M059J (cell line): ENCODE measurements at places on chromosomes 5 and 9.
A peak's percentile ranks its signal among the peaks of the same experiment; 100 is the strongest.

DNA sequence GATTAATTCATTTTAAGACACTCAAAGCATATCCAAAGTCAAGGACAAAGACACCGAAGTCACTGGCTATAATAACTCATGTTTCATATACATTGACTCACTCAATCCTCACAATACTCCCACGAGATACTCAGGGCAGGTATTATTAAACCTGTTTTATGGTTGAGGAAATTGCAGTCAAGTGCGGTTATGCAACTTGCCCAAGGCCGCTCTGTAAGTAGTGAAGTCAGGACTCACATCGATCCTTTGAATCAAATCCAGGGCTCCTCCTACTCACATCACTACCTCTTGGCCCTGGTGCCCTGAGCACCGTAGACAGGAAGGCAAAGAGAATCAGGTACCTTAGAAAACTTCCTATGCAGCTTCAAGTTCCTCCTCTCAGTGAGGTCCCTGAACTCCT lies 87.8 kb upstream of the APC start:
- DNase-seq, result no peak

- DNase-seq, result no peak
Observed at GRCh38 chr5:62139741-62140140, 166.3 kb upstream of the KIF2A start.

DNA sequence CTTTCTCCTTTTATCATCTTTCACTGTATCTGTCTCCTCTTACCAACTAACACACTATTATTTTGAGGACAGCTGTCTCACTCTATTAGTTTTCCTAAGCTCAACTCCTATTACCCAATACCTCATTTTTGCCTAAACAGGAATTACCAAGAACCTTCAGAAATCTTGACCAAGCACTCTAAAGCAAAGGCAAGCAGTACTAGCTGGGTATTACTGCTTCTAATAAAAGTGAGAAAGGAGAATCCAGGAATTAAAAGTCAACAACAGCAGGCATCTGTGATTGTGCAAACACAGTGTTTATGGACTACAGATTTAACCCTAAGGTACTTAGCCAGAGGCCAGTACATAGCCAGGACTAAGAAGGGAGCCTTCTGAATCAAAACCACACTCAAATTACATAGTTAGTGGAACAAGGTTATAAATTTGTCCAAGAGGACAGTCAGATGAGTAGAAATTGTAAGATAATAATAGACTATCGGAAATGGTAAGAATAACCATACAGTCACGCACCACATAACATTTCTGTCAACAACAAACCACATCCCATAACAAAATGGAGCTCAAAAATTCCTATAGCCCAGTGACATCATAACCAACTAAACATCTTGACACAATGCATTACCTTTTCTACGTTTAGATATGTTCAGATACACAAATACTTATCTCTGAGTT lies 8.3 kb downstream of the RFX3 start:
- DNase-seq, result no peak

GRCh38 chr9:76374783-76375559 lies 19.3 kb downstream of the RFK start:
- DNase-seq, result peak; percentile 95

- no peak for DNase-seq
Observed at GRCh38 chr5:153630546-153630945, 140.1 kb downstream of the GRIA1 start.

GRCh38 chr5:86981898-86982297 lies 285.8 kb upstream of the RASA1 start:
- DNase-seq, result peak; percentile 1

DNA sequence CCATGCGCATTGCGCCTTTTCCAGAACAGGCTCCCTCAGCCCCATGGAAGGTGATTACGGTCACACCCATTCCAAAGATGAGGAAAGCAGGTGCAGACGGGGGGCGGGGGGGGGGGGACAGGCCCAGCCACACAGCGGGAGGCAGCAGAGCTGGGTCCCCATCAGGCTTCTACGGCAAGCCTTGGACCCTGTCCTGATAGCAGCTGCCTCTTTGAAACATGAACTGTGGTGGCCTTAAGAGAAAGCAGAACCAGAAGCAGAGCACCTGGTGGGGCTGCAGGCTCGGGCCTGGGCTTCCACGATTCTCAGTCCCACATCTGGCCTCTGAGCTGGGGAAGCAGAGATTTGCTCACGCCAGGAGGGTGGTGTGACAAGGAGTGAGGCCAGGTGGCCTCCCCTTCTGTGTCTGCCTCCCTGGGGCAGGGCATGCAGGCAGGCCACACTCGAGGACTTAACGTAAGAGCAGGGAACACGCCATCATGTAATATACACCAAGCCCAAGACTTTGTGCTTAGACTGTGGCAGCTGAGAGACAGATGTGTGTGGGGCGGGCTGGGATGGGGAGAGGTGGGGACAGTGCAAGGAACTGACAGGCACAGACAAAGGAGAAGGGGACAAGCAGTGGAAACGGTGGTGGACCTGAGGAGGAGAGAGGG lies 14.2 kb upstream of the PHYKPL start:
- DNase-seq, result no peak

DNA sequence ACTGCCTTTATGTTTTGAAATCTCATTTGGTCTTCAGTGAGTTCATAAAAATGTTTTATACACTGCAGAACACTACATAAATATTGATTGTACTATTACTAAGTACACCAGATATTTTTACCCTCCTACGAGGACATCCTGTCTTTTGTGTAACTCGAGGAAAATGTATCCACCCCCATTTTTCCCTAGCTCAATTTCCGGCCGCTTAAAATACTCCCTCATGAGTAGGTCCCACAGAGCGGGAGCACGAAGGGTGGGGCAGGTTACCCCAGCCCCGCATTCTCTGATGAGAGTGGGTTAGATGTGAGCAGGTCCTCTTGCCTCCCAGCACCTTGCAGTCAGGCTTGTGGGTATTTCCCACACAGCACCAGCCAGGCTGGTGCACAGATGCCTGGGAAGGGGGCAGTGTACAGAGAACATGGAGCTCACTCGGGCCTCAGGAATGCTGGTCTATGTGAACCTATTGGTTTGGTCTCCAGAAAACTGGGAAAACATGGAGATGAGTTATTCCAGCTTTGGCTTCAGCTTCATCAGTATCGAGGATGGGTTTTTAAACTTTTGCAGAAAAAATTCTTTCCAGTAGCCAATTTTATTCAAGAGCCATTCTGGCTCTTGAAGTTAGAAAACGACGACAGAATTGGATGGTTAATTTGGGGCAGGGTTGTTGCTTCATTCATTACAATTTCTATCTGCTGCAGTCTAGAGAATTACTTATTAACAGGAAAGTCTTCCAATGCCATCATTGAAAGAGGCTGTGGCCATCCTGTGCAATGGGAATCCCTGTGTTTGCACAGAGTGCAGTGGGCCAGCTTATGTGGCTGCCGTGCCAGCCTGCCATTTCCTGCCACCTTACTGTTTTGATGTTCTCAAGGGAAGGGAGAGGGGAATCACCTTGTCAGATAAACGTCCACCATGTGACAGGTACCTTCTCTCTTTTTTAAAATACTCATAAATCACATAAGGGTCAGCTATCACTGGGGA lies 73.2 kb downstream of the WDR41 start:
- peak; percentile 19 for DNase-seq

DNA sequence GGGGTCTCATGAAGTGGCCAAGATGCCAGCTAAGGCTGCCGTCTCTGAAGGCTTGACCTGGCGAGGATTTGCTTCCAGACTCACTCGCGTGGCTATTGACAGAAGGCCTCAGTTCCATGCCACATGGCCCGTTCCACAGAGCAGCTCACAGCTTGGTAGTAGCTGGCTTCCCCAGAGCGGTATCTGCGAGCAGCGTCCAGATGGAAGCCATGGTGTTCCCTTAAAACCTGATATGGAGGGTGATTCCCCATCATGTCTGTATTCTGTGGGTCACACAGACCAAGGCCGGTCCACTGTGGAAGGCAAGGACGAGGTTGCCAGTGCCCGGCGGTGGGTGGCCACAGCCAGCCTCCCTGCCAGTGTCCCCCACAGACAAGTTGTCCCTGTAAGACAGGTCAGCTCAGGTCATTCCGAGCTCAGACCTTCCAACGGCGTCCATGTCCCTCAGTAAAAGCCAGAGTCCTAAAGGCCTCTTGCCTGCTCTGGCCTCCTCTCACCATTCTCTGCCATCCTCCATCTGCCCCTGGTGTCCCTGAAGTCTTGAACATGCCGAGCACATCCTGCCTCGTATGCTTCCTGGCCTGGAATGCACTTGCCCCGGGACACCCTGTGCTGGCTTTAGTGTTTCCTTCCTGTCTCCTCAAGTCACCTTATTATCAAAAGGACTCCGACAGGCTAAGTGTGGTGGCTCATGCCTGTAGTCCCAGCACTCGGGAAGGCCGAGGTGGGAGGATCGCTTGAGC lies 61.3 kb upstream of the LRRTM2 start:
- DNase-seq, result no peak

DNA sequence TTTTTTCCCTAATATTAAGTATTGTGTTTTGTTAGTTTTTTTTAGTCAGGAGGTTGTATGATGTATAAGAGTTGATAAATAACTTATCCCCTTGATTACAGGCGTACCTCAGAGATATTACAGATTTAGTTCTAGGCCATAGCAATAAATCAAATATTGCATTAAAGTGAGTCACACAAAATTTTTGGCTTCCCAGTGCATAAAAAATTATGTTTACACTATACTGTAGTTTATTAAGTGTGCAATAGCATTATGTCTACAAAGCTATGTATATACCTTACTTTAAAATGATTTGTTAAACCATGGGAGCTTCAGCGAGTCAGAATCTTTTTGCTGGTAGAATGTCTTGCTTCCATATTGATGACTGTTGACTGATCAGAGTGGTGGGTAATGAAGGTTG lies 1180.6 kb upstream of the CDH18 start:
- DNase-seq, result no peak

GRCh38 chr9:134501761-134502265 lies 139.8 kb upstream of the COL5A1 start:
- no peak for DNase-seq

GRCh38 chr9:105416840-105417239 lies 31.0 kb upstream of the FSD1L start:
- no peak for DNase-seq

DNA sequence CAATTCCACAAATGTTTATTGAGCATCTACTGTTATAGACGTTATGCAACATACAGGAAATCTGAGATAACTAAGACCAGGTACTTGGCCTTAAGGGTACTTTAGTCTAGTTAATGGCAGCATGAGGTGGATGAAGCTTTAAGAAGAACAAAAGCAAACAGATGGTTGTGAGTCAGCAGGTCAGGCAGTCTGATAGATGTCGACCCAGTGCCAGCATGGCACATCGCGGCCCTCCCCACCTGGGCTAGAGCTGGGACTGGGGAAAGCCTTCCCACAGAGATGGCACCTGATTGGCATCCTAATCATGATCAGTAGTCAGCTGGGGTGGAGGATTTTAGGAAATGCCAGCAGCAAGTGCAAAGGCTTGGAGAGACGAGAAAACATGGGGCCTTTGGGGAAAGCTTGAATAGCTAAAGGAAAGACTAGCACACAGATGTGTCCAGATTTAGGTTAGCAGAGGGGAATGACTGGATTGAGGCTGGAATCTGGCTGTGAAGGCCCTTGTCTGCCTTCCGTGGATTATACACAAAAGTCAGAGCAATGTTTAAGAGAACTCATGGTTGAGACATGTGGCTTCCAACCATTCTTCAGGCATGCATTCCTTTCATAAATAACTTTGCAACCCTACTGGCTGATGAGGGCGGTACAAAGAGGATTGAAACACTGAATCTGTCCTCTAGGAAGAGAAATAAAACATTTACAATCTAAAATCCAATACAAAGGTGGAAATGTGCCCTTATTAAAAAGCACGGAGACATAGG lies 395.4 kb upstream of the WWC1 start:
- DNase-seq, result peak; percentile 53

DNA sequence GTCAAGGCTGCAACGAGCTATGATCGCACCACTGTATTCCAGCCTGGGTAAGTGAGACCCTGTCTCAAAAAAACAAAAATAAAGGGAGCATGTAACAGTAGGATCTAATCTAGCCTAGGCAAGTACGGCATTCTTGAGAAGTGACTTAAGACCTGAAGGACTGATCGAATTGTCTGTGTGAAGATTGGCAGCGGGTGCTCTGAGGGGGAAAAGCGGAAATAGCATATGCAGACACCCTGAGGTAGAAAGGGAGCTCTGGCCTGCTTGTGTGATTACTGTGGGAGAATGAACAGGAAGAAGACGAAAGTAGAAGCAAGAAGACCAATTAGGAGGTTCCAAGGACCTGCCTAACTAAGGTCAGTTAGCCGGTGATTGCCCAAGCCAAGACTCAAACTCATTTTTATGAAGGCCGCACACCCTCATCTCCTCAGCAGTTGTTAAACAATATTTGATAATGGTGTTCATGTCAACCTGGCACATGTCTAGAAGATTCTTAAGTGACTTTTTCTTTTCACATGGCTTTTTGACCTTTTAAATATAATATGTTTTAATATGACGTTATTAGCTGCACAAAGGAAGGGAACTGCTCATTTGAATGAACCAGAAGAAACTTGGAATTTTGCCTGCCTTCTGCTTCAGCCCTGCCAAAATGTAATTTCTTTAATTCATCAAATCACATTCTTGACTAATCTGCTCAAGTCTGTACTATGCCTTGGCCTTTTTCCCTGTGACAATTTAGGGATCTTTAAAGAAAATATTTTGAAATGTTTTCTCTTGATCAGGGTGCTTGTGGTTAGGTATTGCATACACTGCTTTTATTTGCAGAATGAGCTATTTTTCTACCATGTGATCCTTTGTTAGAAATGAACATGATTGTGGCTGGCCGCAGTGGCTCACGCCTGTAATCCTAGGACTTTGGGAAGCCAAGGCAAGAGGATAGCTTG lies 289.2 kb upstream of the DMRT1 start:
- DNase-seq, result peak; percentile 48

GRCh38 chr9:134538856-134539566 lies 102.6 kb upstream of the COL5A1 start:
- no peak for DNase-seq

- DNase-seq, result peak; percentile 77
Observed at GRCh38 chr5:60287174-60287771, 393.7 kb upstream of the PDE4D start.
